ENCODE measurements at places on chromosomes 4 and X.

DNA sequence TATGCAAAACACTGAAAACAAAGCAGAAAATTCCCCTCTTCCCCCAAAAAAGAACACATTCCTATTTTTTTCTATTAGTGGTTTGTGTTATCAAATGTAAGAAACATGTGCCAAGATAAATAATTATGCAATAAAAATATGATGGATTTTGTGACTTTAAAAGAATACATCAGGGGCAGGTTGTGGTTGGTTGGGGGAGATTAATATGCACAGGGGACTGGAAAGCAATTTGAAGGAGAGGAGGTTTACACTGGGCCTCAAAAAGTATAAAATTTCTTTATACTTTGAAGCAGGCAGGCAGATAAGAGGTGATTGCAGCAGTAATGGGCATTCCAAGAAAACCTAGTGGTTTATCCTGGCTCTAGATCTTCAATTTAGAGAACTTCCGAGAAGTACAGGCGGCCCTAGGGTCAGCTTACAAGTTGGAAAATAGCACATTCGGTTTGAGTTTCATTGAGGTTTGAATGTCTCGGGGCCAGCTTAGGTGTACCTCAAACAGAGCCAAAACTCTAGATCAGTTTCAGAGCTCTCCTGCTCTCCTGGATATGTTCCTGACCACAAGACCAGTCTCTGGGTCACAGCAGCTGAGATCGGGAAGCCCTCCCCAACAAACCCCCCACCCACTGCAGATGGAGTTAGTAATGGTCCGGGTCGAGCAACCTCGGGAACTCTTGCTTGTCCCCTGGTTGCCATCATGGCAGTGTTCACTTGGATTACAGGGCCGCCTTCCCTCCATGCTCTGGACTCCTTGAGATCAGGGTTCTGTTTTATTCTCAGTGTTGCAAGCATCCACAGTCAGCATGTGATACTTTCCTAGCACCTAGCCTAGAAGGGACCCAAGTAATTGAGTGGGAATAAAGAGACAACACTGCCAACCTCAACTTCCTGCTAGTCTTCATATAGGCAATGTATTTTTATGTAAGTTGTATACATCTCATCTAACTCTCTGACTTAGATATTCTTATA, 112.1 kb upstream of the DDIT4L start:
- no peak for DNase-seq

DNA sequence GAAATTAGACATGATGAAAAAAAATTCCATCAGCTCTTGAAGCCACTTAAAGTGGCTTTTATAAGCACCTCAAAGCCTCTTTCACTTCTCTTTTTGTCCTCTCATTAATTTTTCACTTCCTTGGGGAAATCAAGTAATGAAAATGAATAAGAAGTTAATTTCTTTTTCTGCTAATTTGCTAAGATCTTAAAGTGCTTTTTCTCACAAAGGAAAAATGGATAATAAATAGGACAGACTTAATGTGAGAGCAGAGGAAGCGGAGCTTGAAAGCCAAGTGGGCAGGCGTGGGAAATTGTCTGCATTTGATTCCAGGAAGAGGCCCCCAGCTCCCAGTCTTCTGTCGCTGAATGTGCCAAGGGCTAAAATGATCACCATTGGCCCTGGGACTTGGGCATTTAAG, 28.6 kb downstream of the CDS1 start:
- no peak for DNase-seq

- DNase-seq = no peak
Measured at GRCh38 chr4:187304133-187304532, 580.5 kb upstream of the FAT1 start.

- no peak for DNase-seq
Measured at GRCh38 chr4:30208731-30209435, 511.3 kb upstream of the PCDH7 start.

Data from NCI-H2081 (cell line).